ENCODE measurements at places on chromosomes 6 and 20.

DNA sequence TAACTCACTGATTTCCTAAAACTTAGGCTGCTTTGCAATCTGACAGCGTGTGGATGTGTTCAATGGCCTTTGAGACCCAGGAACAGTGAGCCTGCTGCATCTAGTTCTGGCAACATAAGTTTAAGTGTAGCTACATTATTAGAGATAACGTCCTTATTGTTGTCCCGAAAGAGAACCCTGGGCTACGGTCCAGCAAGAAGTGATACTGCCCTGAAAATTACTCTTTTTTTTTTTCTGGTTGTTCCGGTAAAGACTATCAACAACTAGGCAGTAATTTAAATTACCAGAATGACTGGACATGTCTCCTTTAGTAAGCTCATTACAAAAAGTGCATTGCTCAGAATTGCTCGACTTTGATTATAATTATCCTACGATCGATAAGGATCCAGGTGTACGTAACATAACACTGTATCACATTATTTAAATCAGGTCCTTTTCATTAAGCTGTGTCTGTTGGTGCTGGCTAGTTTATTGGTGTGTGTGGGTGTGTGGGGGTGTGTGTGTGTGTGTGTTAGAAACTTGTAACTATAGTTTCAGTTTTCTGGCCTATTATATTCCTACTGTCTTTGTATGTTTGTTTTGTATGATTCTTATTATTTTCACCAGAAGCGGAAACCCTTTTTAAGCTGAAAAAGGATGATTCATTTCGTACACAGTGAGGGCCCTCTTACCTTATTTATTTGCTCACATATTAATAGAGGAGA, 3.0 kb downstream of the TSHZ2 start:
- no peak for DNase-seq

GRCh38 chr20:44586289-44586911, 4.0 kb downstream of the PKIG start:
- no peak for DNase-seq

- DNase-seq, result no peak
Observed at GRCh38 chr6:15343490-15344191, 97.8 kb downstream of the JARID2 start.

GRCh38 chr6:93398723-93399122, 20.6 kb downstream of the EPHA7 start:
- no peak for DNase-seq

GRCh38 chr6:117531346-117531745, 48.9 kb downstream of the DCBLD1 start:
- no peak for DNase-seq

DNA sequence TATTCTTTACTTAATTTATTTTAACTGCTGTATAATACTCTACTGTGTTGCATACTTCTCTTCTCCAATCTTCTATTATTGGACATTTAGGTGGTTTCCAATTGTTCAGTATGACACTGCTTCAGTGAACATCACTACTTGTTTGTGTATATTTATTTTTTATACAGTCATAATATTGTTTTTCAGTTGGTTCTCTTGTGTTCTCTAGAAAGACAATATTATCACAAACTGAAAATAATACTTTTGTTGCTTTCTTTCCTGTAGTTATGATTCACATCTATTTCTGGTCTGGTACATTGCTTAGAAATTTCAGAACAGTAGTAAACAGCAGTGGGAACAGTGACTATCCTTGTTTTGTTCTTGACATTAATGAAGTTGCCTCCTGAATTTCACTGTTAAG, 62.8 kb upstream of the GTSF1L start:
- DNase-seq, result no peak

DNA sequence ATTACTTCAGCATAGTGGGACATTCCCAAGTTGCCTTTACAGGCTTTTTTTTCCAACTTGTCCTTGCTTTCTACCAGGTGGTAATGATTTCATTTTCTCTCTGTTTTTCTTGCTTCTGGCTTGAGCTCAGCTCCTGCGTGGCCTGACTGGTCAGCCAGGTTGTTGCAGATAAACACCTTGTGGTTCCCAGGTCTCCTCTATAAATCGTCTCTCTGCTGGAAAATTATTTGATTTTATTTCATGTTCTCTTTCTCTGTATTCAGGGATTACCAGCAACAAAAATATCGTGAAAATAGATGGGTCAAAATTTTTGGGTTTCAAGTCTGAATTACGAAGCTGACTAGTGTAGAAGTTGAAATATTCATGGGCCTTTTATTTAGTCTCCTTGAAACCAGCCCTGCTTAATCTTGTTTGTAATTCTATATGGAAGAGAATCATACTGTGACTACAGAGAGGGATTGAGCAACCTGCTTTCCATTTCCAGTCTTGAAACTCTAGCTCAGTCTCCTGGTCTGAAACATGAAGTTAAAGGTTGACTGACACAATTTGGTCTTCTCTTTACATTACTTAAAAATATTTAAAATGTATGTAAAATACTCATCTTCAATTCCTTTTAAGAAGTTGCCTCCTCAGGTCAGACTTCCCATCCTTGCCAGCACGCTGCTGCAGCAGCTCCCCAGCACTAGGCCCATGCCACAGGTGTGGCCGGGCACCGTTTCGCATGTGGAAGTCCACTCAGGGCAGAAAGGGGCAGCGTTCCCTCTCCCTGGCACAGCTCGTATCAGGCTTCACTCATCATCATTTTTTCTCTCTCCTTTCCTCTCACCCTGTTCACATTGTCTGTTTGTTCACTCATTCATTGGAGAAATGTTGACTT, 7.1 kb downstream of the DUSP22 start:
- DNase-seq, result no peak

DNA sequence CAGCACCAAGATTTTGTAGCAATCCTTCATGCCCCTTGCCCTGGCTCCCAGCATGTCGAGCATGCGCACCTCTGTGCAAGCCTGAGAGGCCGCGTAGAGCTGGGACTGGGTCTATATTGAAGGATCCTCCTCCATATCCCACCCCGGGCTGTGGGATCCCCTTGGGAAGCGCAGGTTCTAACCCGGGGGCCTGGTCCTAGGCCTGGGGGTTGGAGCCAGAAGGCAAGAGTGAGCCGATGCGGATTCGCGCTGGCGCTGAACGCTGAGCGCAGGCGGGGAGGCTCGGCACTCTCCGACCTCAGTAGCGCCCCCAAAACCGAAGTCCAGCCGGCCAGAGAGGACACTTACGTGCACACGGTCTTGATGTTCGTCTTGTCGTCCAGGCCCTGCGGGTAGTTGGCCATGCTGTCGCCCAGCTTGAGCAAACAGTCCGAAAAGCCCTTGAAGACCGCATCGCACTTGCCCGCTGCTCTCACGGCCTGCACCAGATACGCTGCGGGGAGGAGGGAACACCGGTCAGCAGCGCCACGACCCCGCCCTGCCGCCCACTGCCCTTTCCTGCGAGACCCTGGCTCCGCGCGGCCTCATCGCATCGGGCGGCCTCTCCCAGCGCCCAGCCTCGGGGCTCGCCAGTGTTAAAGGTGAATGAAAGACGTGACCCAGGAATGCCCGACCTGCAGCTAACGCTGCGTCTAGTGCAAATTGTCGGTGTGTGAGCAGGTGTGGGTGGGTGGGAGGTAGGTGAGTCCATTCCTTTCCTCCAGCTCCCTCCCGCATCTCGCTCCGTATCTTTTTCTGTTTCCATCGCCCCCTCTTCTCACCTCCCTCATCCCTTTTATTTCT, 4.5 kb downstream of the NRN1 start:
- DNase-seq, result no peak

DNA sequence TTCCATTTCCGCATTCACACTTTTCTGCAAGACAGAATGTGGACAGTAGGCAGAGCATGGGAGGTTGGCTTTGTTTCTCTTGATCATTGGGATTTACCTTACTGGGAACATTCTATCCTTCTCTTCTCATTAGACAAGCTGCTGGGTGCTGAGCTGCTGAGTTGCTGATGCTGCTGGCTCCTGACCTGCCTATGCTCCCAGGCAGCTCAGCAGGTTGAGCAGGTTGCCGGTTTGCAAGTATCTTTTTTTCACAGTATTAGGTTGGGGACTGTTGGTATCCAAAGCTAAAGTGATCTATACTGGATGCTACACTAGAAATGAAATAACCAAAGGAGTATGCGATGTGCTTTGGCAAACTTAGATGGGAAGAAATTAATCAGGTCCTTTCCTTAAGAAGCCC, 23.7 kb upstream of the ADGRF4 start:
- no peak for DNase-seq

- DNase-seq, result no peak
Observed at GRCh38 chr6:165636402-165637048, 26.5 kb downstream of the PDE10A start.

DNA sequence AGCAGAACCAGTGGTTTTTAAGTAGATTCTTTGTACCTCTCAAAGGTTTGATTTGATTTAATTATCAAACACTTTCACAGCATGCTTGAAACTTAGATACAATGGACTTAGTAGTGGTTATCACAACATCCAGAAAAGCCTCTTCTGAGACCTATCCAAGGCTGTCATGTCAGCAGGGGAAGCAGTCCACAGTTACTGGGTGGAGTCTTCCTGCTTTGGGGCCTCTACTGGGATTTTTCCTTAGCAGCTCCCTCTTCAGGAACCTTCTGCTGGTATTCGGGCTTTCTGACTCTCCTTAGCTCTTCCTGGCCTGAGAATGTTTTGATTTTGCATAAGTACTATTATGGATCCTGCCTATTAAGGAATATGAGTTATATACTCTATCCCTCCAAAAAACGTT, 36.0 kb downstream of the ARFGEF2 start:
- DNase-seq, result no peak

- peak; percentile 69 for DNase-seq
Observed at GRCh38 chr6:161369339-161369738, 95.5 kb upstream of the AGPAT4 start.

GRCh38 chr20:1376408-1377270, 16.2 kb downstream of the FKBP1A start:
- no peak for DNase-seq

Measured in non-pigmented ciliary epithelial cell (primary cell).